Fibroblast of upper back skin (primary cell): ENCODE measurements at places on chromosomes 6 and 20.

DNA sequence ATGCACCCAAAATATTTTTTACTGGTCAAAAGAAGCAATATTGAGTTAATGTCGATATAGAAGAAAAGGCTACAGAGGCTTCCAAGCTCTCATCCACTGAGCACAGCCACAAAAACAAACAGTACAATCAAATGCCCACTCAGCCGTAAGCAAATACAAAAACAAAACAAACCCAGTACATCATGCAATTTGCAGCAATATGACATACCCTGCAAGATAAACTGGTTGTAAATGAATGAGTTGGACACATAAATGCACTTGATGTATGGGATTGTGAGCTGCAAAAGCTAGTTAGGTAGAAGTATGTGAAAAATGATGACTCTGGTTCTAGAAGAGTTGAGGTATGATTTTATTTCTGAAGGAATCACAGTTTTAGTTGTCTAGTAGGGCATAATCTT lies 83.9 kb downstream of the SESN1 start:
- no peak for DNase-seq

- DNase-seq: no peak
These were observed 33.3 kb downstream of the TNFRSF21 start for GRCh38 chr6:47276377-47276776.

DNA sequence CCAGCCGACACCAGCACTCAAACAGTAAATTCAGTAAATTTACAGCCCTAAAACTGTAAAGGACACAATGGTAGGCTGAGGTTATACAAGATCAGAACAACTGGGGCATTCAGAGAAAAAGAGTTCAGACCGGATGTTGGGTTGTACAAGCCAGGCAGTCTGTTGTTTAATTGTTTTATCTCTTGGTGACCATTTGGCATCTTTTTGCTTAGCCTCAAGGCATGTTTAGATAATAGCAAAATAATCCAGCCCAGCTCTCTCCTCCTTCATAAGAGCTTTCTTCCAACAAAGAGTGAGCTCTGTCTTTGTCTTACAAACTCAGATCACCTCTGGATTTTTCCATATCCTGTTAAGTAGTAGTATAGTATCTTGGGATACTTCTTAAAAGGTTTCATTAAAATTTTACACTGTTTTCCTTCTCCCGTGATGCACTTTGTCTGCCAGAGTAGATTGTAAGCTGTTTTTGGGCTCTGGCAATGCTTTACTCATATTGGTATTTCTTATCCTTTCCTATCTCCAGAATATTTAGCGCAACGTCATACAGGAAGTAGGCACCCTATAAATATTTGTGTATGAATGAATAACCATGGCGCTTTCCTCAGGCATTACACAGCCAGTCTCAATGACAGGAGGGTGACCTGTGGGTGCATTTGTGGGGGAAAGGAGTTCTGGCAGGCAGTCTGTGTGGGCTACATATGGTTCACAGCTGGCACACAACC lies 35.6 kb upstream of the TRAM2 start:
- DNase-seq: no peak

DNA sequence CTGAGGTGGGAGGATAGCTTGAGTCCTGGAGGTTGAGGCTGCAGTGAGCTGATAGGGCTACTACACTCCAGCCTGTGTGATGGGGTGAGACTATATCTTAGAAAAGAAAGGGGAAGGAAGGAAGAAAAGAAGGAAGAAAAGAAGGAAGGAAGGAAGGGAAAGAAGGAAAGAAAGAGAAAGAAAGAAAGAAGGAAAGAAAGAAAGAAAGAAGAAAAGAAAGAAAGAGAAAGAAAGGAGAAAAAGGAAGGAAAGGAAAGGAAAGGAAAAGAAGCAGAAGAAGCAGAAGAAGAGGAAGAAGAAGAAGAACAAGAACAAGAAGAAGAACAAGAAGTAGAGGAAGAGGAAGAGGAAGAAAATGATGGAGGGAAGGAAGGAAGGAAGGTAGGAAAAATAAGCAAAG lies 1130.2 kb upstream of the MAP3K7 start:
- DNase-seq: no peak

DNA sequence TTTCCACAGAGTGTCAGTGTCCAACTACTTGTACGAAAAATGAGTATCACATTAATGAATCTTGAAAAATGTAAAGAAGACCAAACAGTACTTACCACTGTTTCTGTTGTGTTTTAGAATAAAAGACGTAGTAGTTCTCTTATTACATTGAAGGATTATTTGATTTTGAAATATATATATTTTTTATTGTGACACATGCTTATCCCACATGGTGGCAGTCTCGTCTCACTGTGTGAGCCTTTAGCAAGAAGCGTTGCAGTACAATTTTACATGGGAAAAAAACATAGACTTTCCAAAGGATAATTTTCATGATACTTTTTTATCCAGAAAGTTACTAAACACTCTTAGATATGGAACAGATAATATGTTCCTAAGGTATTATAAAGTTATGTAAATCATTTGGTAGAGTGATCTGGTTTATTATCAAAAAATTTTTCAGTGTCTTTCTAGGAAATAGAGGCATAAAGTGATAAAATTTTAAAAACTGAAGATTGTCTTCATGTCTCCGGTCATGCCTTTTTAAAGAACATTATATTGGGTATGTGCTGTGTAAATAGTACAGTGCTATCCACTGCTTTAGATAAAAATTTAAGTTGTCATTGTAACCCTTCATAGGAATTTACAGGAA lies 117.5 kb upstream of the SAMD5 start:
- peak; percentile 25 for DNase-seq
